ENCODE measurements at places on chromosomes 1 and 21.

DNA sequence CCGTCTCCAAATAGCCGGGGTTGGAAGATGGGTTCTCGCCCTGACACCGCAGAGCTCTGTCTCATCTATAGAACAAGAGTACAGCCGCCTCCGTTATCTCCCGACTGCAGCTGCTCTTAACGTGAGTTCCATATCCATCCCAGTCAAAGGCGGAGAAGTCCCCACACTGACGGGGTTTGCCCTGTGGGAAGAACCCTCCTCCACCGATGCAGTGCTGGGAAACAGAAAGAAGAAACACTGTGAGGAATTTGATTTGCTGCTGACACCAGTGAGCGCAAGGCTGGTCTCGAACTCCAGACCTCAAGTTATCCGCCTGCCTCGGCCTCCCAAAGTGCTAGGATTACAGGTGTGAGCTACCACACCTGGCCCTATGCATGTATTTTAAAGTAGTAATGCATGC, 9.5 kb downstream of the ITLN2 start:
- DNase-seq, result peak; percentile 33

DNA sequence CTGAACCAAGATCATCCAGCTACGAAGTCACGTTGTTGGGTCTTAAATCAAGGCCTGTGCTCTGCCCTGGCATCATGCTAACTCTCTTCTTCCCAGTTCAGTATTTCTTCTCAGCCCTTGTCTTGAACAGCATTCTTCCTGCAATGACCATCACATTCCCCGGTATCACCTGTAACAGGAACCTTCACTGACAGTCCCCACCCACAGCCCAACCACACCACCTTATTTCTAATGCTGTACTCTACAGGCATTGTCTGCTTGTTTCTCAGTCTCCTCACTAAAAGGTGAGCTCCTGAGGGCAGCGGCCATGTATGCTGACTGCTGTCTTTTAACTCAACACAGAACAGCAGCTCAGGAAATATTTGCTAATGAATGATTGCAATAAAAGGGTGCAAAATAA, 54.0 kb downstream of the DAB1 start:
- DNase-seq, result no peak

- DNase-seq, result no peak
These were observed 58.2 kb upstream of the SLC45A1 start for GRCh38 chr1:8259498-8260290.

DNA sequence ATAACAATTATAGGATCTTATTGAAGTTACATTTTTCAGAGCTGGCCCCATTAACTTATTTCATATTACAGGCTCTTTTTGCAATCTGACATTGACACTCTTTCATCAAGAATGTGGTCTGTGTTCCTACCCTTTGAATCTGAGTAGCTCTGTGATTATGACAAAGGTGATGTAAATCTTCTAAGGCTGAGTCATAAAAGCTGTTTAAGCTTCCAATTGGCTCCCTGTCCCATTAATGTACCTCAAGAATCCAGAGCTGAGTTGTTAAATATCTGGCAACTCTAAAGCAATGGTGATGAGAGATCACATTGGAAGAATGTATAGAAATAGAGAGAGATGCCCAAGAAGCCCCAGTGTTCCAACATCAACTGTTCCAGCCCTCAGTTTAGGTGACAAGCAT, 178.5 kb upstream of the DEPDC1 start:
- DNase-seq, result no peak

DNA sequence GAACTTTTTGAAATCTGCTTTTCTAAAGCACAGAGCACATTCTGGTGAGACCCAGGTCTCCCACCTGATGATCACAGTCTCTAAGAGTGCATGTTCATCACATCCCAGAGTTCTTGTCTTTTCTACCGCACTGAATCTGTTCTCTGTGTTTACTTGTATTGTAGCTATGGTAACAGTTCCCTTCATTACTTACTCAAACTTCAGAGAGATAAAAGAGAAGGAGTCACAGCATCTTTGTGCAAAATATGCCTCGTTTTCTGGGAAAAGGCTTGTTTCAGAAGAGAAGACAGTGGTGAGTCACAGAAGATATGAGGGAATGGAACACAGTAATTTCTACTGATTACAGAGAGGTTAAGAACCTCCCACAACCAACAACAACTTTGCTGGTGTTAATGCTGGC, 580.6 kb downstream of the PLA2G4A start:
- DNase-seq, result peak; percentile 4

- DNase-seq, result no peak
These were observed 133.2 kb downstream of the DISP1 start for GRCh38 chr1:222948079-222948478.

- no peak for DNase-seq
These were observed 175.5 kb upstream of the NCAM2 start for GRCh38 chr21:20822666-20823065.

Measured in hematopoietic multipotent progenitor cell treated with erythropoietin and hydrocortisone succinate and interleukin-3 and kit ligand, for 4 days (in vitro differentiated cells).